M059J (cell line): ENCODE measurements at places on chromosomes 4 and X.

GRCh38 chr4:153518001-153518400 lies 51.8 kb downstream of the TMEM131L start:
- DNase-seq: no peak

DNA sequence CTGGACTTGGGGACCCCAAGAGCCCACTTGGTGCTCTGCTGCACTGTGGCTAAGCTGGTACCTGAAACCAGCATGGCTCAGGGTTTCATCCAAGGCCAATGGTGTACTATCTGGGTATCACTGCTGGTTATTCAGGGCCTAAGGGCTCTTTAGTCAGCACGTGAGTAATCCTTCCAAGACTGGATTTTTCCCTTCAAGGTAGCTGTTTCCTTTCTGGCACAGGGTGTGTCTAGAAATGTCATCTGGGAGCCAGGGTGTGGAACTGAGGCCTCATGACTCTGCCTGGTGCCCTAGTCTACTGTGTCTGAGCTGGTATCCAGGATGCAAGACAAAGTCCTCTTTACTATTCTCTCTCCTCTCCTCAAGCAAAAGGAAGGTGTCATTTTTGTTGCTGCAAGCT lies 99.0 kb upstream of the QRFPR start:
- DNase-seq: peak; percentile 59

- peak; percentile 3 for DNase-seq
These were observed 1488.3 kb downstream of the RPA4 start for GRCh38 chrX:98371994-98372393.

DNA sequence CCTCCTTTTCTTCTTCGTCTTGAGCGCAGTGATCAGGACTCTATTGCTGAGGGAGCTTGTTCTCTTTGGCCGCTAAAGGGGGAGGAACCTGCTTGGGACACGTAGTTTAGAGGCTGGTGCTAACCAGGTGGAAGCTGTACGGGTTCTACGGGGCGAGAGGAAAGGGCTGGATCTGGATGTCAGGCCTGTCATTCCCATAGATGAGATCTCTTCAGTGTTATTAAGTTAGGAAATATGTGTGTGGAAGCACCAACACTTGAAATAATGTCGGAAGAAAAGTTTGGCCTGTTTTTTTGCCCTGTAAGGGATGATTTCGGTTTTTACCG lies 643 bp downstream of the SRP72 start:
- peak; percentile 58 for DNase-seq

DNA sequence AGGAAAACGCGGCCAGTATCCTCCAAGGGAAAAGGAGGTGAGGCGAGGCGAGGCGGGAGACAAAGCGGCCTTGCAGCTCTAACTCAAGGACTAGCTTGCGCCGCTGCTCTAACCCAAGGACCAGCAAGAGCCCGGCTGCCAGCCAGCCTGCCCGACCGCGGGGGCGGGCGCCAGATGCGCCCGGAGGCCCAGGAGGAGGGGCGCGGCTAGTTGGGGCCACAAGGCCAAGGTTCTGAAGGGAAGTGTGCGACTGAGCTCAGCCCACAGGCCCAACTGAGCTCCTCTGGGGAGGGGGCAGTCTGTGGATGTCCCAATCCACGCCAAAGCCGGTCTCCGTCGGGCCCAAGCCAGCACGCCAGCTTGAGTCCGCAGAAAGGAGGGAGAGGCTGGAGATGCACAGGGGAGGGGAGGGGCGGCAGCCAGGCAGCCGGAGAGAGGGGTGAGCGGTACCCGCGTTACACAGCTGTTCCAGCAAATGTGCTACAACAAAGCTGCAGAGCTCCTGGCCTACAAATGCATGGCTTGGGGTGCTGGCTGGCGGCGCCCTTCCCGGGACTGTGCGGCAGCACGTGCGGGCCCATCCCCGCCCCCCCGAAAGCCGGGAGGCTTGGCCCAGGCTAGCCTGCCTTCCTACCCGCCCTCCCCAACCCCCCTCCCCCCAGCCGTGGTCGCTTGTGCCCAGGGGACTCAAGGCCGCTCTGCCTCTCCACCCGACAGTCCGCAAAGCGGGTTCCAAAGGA lies 637 bp downstream of the AMER1 start:
- peak; percentile 52 for DNase-seq

DNA sequence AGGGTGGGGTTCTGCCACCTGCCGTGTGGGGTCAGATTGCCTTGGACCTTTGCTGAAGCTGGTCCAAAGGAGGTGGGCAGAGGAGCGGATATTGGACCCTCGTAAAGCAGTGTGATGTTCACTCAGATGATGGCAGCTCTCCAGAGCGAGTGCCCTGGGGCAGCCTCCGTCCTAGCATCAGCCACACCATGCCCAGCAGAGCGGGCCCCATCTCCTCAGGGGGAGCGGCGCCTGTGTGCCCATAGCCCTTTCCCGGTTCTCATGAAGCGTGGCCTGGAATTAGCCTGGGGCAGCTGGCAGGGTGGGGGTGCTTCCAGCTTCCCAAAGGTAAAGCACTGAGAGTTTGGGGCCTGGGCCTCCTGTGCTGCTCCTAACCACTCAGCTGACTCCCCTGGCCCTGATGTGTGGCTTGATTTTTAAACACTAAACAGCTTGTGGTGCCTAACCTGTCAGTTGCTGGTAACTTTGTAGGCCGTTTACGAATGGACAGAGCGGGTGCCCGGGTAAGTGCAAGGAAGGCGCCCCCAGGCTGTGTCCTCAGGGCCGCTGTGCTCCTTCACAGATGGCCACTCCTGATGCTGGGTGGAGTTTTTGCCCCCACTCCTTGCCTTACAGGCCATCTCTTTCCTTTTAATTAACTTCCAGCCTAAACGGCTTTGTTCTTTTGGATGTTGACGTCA lies 36.0 kb downstream of the NOP14 start:
- no peak for DNase-seq

DNA sequence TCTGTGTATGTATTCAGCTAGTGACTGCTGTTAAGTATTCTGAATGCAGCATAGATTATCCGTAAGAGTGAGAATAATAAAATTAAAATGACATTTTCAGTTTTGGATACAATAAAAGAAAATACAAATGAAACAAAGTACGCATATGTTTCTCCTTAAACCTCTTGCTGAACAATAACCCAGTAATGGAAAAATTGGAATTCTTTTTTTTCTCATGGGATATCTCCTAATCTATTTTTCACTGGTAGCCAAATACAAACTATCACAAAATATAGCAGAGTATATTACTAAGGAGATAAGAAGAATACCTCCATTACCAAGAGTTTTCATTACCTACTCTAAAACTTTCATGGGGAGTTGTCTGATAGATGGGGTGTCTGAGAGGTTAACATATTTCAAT lies 6.0 kb downstream of the RAB28 start:
- no peak for DNase-seq

DNA sequence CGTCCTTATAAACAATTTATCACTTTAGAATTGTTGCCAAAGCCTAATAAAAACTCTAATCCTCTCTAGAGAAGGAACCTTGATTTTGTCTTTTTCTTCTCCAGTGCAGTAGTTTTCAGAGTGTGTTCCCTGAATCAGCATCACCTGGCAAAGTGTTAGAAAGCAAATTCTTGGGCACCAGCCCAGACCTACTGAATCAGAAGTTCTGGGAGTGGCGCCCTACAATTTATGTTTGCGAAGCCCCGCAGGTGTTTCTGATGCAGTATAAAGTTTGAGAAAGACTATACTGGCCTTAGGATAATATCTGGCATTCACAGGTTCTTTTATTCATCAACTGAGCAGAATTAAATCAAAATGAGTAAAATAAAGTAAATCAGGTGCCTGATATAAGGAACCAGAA lies 645.8 kb upstream of the ATOH1 start:
- DNase-seq: peak; percentile 1

DNA sequence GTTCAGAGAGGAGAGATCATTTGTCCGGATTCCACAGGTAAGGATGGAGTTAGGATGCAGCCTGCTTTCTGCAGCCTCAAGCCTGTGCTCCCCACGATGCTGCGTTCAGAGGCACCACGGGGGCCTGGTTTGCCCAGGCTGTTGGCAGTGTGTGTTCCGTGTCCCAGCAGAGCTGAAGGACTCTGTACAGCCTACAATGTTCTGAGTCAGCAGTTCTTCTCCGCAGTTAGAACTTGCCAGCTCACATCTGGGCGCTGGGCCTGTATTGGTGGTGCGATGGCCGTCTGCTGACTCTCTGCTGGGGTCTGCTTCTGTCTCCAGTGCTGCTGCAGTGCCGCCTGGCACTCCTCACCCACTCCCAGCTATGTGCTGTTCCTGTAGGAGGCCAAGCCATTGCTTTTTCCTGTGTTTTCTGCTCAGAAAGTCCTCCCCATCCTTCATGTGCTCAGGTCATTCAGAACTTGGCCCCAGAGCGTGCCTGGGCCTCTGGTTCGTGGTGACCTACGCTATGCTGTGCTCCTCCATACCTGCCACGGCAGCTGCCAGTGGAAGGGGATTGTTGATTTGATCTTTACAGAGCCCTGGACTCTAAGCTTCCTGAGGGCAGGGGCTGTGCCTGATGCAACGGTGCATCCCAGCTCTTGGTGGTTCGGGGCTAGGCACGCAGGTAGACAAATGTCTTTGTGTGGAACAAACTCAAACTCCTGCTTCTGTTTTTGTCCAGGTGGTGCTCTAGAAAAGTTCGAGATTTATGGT lies 42.6 kb upstream of the TADA2B start:
- DNase-seq: no peak

GRCh38 chr4:80005863-80006262 lies 67.2 kb downstream of the ANTXR2 start:
- DNase-seq: peak; percentile 63

DNA sequence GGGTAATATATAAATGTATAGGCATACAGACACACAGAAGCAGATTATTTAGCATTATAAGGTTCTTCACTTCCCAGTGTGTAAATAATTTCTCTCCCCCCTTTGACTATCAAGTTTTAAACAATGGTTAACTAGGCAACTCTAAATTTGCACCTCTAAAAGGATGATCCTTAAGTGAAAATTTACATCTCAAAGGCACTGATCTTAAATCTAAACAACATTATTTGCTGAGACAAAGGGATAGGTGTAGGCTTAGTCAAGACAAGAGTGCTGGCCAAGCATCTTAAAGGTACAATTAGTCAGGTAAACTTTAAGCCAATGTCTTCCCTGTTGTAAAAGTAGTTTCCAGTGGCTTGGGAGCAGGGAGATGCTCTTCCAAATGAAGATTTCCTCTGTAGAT lies 33.0 kb downstream of the NLRP2B start:
- DNase-seq: no peak

DNA sequence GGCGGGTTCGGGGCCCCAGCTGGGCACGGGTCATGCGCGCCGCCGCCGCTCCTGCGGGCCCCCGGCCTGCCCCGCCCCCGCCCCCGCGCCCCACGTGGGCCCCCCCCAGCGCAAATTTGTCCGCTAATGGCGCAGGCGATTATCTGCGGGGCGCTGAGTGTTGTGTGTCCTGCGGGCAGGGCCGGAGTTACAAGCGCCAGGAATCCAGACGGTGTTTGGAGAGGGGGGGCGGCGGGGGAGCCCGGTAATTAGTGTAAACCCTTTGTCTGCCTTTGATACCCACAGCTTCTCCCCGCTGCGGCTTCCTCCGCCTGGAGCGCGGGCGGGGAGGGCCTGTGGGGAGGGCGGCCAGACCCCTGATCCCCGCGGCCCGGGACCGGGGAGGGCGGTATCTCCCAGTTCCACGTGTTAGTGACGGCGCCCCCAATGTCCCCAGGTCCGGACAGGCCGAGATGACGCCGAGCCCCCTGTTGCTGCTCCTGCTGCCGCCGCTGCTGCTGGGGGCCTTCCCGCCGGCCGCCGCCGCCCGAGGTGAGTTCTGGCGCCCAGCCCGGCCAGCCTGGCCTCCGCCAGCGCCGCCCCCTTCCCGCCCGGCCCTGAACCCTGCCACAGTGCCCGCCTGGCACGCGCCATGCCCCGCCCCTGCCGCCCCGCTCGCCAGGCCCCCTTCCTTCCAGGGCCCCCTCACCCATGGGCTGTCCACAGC lies 761 bp downstream of the FGFRL1 start:
- peak; percentile 81 for DNase-seq

DNA sequence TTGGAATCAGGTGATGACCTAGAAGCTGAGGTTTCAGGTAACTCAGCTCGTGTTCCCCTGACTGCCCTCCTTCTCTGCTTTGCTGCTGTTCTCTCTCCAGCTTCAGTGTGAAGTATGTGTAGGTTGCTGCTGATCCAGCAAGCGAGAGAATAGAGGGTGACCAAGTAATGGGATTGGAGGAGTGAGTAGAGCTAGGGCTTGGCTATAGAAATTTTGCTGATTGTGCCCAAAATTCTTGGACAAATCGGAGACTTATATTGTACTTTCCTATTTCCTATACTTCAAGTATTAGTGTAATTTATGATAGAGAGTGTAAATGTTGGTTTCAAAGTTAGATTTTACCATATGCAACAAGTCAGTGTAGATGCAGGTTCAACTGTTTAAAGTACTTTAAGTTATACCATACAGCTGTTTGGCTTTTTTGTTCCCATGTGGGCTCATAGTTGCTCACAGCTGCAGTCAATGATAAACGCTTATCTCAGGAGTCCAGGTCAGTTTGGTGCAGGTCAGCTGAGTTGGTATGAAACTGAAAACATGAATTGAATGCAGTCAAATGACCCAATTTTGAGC lies 48.0 kb downstream of the RAPGEF2 start:
- no peak for DNase-seq

DNA sequence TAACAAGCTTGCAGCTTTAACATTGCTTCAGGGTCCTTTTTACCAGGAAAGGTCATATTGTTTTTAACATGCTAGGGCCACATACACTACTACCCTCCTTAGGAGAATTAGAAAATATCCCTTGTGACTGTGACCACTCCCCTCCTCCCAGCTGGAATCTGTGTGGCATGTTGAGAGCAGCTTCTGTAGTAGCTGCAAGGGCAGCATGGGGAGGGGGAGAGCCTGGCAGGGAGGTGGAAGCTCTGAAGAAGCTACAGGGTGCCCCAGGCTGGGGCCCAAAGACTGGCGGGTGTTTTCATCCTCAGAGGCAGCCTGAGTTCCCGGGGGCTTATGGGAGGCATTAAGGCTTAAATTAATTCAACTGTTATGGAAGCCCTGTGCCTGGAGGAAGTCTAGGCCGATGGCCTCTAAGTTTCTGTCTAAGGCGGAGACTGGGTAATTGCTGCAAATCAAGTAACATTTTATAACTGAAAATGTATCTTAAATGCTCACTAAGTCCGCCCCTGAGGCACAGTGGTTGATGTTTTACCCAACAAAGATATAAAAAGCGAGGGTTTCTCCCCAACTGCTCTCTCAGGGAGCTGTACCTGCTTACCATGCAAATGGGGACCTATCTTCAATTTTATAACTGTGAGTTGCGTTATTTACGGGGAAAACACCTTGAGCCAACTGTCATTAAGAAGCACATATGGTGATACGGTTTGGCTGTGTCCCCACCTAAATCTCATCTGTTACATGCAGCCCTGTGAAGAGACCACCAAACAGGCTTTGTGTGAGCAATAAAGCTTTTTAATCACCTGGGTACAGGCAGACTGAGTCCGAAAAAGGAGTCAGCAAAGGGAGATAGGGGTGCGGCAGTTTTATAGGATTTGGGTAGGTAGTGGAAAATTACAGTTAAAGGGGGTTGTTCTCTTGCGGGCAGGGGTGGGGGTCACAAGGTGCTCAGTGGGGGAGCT lies 37.4 kb upstream of the STS start:
- DNase-seq: no peak
